ENCODE measurements at places on chromosomes 3 and 15.
A peak's percentile ranks its signal among the peaks of the same experiment; 100 is the strongest.

- DNase-seq = no peak
Measured at GRCh38 chr3:148205977-148206376, 491.7 kb upstream of the AGTR1 start.

GRCh38 chr15:40782609-40783227 lies 12.9 kb downstream of the C15orf62 start:
- peak; percentile 71 for DNase-seq

DNA sequence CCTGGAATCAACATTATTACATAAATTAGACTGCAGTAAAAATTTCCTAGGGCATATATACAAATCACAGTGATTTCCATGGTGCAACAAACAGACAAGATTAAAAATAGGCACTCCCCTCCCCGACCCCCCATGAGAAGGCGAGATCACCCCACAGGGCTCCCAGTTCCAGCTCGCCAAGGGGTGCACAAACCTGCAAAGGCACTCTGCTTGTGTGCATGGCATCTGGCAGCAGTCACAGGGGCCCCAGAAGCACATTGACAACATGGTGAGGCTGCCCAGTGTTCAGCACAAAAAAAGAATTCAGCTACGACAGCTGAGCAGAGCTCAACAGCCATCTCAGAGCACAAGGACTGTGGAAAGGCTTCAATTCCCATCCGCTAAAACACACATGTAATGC lies 19.2 kb upstream of the CERS3 start:
- DNase-seq = no peak

DNA sequence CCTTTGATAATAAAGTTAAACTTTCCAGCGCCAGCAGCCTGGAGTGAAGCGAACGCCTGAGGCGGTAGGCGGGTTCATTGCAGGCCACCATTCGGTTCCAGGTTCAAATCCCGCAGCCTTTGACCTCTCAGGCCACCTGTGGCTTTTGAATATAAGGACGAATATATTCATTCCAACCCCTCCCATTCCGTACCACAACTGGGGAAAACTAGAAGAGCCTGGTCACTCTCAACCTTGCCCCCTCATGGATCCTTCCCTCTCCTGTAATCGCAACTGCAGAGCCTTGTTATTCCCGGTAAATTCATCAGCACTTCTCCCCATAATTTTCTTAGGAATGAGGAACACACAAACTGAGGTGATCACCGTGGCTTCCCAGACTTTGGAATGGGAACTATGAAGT lies 35.2 kb downstream of the ZIC4 start:
- no peak for DNase-seq

GRCh38 chr3:80234706-80235105 lies 466.9 kb upstream of the ROBO1 start:
- no peak for DNase-seq

- no peak for DNase-seq
Measured at GRCh38 chr3:194197981-194198695, 62.2 kb downstream of the HES1 start.

GRCh38 chr15:50083424-50084025 lies 35.5 kb downstream of the ATP8B4 start:
- DNase-seq = no peak

DNA sequence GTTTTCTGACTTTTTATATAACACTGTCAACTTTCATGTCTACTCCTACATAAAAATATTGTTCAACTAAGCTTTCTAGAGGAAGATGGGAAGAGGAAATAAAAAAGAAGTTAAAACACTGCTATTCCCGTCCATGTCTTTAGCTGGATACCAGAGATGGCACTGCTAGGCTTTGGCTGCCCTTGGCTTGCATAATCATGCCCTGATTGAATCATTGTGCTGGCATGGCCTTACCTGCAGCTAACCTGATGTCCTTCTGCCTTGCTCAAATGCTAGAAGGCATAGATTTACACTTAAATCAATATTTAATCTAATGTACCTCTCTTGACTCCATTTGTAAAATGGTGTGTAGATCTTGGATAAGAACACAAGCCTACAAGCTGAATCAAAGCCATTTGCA lies 539.7 kb upstream of the IL12A start:
- DNase-seq = no peak

DNA sequence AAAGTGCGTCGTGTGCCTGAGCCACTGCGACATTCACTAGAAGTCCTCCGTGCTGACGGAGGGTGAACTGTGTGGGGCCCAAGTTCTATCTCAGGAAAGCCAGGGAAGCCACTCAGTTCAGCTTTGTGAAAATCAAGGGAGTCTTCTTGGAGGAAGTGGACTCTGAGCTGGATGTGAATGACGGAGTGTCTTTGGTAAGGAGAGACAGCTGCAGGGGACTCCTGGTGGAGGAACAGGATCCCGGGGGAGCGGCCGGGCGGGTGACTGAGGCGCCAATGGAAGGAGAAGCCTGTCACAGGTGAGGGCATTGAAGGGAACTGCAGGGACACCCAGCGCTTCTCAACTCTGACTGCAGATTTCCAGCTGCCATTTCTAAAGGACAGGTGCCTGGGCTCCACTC lies 75.6 kb downstream of the APBA2 start:
- no peak for DNase-seq

DNA sequence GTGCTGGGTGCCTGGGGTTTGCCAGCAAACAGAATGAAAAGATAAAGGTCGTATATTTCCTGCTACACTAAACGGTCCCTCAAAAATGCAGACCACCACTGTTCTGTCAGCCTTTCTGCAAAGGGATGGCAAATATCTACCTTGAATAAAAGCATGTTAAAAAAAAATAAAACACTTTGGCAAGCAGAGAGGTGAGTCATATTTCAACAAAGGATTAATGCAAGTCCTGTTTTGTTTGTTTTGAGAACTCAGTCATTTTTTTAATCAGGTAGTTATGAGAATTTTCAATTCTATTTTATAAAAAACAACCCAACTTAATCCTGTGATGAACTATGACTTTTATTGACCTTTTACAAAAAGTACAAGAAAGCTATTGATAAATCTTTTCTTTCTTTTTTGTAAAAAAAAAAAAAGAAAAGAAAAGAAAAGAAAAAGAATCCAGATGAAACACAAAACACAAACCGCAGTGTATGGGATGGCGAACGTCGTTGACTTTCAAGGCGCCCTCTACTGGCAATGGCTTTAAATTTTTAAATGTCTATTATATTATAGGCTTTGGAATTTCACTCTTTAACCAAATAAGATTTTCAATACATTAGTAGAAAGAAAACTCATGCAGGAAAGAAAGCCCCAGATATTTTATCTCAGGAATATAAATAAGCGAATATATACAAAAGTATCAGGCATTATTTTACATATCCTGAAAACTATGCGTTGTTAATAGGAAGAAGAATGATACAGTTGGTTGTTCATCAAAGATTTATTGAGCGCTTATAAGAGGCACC lies 87.8 kb downstream of the NCEH1 start:
- peak; percentile 19 for DNase-seq

GRCh38 chr3:10532939-10533736 lies 27.8 kb upstream of the ATP2B2 start:
- no peak for DNase-seq

- no peak for DNase-seq
Measured at GRCh38 chr3:99882436-99883137, 64.9 kb downstream of the CMSS1 start.

- DNase-seq = no peak
Measured at GRCh38 chr3:41144631-41145030, 54.7 kb upstream of the CTNNB1 start.

DNA sequence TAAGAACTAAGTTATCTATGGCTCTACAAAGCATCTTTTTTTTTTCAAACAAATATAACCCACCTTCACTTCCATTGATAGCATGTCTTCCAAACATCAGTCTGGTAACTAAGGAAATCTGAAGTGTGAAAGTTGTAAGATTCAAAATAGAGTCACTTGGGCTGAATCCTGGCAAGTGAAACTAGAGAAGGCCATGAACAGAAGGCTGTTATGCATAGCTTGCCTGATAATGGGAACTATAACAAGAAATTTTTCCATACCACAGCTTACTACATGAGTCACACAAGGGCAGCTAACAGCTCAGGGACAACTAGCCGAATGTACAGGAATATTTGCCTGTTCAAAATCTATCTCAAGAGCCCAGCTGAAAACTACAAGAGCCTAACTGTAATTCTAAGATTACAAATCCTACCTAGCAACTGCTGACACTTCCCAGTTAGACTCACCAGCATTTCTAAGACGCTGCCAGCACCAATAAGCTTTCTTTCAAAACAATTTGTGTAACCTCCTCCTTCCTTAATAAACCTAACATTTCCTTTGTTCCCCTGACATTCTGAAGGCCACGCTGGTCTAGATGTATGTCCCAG lies 1066.5 kb downstream of the PLOD2 start:
- no peak for DNase-seq

GRCh38 chr15:96341513-96342405 lies 11.3 kb downstream of the NR2F2 start:
- DNase-seq = no peak

DNA sequence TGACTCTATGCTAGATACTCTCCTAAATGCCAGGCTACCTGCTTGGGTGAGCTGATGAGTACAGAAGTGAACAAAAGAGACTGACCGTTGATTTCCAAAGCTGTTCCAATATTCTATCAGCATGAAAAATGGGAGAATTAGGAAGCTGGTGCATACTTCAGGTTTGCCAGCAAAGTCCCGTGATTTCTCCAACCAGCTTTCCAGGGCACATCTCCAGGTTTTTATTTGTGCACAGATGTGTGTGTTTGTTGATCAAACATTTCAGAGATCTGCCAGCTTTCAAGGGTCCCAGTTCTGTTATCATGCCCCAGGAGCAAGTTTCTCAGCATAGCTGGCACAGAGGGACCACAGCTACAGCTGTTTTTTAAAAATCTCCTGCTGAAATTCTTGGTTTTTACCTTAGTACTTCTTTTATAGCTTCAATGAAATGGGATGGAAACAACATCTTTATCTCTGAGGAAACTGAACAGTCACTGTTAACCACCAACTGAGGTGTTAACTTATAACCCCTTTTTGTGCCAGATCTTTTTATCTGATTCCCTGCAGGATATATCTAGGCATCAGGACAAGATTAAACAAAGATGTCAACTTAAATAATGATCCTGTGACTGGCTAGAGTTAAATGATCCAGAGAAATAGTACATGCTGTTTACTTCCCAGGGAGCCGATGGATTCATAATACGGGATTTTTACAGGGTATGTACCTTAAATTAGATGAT lies 380.8 kb downstream of the GRM7 start:
- no peak for DNase-seq

GRCh38 chr3:130276203-130276803 lies 69.2 kb upstream of the COL6A5 start:
- DNase-seq = no peak

- DNase-seq = no peak
Measured at GRCh38 chr15:76199106-76200082, 111.9 kb downstream of the ETFA start.

DNA sequence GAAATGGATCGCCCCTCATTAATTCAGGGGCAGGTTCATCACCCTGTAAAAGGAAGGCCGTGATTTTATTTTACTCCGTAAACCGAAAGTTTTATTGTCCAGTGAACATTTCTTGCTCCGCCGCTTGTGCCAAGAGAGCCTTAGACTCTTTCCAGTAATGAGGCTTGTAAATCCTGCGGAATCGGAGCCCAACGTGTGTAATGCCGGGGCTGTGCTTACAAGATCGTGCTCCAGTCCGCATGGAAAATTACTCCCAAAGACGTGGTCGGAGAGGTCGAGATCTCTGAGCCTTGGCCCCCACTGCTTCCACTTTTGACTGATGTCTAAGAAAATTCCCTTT lies 649 bp upstream of the PLOD2 start:
- DNase-seq = no peak

GRCh38 chr15:38186507-38186906 lies 66.1 kb upstream of the SPRED1 start:
- DNase-seq = no peak

DNA sequence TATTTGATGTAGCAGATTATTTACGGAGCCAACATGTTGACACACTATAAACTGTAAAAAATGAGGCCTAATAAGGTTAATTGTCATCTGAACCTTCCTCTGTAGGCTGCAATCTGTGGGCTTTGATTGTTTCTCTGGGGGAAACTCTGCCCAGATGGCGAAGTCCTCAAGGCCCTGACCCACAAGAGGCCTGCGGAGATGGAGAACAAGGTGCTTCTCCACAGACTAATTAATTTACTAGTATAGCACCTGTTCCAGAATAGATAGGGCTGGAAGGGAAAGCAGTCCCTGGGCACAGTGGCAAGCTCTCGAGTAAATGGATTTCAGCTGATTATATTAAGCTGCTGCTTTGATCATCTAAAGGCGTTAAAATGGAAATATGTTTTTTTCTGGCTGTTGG lies 338.8 kb upstream of the DNAJC19 start:
- DNase-seq = no peak

DNA sequence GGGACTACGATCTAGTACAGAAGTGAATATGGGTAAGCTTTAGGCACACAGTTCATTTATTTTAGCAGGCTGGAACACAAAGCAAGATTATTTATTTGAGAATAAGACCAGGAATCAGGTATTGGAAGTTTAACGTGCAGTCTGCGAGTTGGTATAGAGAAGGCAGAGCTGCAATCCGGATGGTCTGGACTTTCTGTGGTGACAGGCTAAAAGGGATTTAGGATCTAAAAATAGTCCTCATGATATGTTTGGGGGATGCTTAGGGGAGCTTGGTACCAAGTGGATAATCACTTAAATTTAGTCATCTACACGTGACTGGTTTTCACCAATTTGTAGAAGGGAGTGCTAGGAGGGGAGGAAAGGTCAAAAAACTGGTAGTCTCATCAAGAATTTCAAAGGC lies 119.4 kb downstream of the DLG1 start:
- no peak for DNase-seq

GRCh38 chr3:148605521-148605920 lies 92.2 kb upstream of the AGTR1 start:
- no peak for DNase-seq
